ENCODE measurements at places on chromosomes 16 and 17.

DNA sequence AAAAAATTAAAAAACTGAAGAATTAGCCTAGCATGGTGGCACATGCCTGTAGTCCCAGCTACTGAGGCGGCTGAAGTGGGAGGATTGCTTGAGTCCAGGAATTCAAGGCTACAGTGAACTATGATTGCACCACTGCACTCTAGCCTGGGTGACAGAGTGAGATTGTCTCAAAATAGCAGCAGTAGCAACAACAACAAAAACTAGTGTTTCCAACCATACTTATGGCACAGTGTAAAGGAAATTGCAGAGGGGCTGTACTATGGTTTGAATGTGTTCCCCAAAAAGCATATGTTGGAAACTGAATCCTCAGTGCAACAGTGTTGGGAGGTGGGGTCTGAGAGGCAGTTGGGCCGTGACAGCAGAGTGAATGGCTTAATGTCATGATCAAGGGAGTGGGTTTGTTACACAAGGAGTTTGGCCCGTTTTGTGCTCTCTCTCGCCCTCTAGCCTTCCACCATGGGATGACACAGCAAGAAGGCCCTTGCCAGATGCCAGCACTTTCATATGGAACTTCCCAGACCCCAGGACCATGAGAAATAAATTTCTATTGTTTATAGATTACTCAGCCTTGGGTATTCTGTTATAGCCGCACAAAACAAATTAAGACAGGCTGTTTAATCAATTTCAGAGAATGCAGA is 70.0 kb downstream of the PGS1 start:
- DNase-seq, result no peak

GRCh38 chr17:7279448-7279847 is 2.1 kb upstream of the SLC2A4 start:
- DNase-seq, result no peak

GRCh38 chr16:79810449-79811189 is 210.1 kb upstream of the MAF start:
- no peak for DNase-seq

GRCh38 chr16:66701026-66701425 is 4.5 kb upstream of the CMTM4 start:
- no peak for DNase-seq

GRCh38 chr17:64779376-64780095 is 117.4 kb upstream of the SMURF2 start:
- DNase-seq, result no peak

- no peak for DNase-seq
These were observed 11.4 kb upstream of the C16orf78 start for GRCh38 chr16:49362230-49362629.

DNA sequence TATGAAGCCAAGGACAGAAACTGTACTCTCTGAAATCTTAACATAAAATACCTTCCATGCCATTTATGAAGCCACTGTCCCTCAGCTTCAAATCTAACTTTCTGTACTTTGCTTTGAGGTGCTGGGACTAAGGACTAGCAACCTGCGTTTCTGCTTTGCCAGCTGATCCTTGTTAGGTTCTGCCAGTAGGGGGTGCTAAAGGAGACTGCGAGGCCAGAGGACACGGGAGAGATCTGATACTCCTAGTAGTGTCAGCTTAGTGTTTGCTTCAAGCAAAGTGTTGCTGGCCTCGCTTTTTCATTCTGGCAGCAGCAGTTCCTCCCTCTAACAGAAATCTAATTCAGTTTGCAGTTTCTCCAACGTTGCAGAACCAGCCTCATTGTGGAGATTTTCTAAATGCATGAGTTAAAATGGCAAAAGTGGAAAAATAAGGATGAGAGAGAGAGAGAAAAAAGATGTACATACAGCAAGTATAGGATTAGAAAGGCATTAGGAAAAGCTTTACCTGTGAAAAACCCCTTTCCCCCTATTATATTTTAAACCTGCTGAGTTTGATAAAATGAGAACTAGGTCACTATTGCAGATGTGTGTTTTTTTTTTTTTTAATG is 297.5 kb downstream of the CA10 start:
- DNase-seq, result no peak

DNA sequence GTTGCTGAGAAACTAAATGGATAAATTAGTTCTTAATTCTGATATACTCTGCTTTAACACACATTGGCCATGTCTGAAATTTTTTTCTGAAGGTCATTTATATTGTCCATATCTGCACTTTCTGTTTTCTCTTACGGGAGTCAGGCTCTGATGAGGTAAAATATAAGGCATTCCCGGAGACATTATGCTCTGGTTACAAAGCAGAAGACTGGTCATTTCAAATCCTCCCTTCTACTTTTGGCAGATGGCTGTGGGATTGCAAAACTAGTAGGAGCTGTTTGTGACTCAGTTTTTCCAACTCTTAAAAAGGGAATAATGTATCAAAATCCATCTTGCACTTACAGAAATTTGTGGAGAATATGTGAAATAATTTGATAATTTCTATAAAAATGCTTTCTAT is 92.2 kb upstream of the CPHXL start:
- no peak for DNase-seq

GRCh38 chr16:1398826-1399581 is 15.5 kb downstream of the UNKL start:
- no peak for DNase-seq

GRCh38 chr17:19248928-19249574 is 11.9 kb downstream of the EPN2 start:
- DNase-seq, result no peak

GRCh38 chr16:69371564-69371963 is 14.2 kb downstream of the TERF2 start:
- no peak for DNase-seq

DNA sequence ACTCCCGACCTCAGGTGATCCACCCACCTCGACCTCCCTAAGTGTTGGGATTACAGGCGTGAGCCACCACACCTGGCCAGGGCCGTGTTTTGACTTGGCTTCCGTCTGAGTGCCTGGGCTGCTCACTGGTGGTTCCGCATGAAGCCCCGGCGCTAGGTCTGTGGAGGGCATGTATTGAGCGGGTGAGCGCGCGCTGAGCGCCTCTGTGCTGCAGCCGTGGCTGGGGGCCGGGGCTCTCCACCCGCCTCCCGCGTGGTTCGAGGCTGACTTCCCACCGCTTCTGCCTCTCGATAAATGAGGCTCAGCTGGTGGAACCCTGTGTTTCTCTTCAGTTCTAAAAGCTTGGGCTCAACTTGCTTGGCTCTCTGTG is 38.9 kb upstream of the ATP2A3 start:
- no peak for DNase-seq

GRCh38 chr16:490768-491167 is 36.7 kb upstream of the CAPN15 start:
- DNase-seq, result no peak

DNA sequence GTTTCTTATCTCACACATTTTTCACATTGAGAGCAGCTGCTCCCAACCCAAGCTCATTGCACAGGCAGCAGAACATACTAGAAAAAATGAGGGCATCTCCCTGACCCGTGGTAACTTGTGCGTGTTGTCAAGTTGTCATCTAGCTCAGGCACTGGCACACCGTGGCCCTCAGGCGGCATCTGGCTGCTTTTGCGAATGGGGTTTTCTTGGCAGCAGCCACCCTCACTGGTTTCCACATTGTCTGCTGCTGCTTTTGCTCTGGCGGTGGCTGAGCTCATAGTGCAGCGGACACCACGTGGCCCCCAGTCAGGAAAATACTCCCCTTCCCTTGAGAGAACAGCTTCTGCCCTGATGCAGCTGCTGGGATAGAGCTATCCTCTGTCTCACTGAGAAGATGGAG is 9.4 kb upstream of the TEDC2 start:
- DNase-seq, result no peak

- DNase-seq, result peak; percentile 18
These were observed 802 bp downstream of the SETD6 start for GRCh38 chr16:58515871-58516767.

- no peak for DNase-seq
These were observed 2.0 kb downstream of the CACNA1H start for GRCh38 chr16:1154887-1155331.

GRCh38 chr17:42655528-42655927 is 3.6 kb upstream of the TUBG2 start:
- DNase-seq, result no peak

DNA sequence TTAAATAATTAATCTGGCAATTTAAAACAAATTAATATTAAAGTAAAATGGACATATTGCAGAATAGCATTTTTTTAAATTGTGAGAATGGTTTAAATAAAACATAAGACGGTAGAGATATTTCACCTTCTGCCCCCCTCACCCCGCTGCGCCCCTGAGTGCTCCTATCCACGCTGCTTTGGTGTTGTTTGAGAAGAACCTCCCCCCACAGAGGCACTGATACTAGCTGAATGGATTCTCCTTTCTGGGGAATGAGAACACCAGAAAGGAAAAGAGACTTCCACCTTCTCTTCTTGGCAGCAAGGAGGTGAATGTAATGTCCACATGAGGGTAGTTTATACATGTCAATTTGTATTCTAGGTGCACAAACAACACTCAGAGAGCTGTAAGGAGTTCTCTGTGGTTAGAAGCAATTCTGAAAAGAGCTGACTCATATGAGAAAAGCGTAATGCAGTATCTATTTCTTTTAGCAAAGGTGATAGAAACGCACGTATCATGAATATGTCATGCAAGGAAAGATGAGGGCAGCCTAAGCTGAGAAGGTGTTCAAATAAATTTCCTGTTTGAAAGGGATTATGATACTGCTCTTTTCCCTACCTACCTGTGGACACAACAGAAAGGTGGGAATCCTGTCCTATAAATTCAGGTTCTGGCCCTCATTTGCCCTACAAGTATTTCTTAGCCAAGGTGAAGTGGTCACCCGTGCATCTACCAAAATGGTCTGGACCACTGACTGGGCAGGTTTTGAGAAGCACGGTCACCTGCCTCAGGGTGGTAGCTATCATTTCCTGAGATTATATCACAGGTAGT is 126.9 kb downstream of the PARN start:
- no peak for DNase-seq
